ENCODE measurements at places on chromosomes 16 and 17. TPM values are rescaled to one million over a fixed set of nuclear protein-coding genes. Genes with fewer than 3 reads are reported as not detected.

Gene SLFN5
- polyA plus RNA-seq, result 3.2 TPM

Gene PSMB3
- 685 TPM for polyA plus RNA-seq

Gene HID1
- polyA plus RNA-seq, result 53.3 TPM

Gene SRSF1
- 147 TPM for polyA plus RNA-seq

Gene ZPBP2
- polyA plus RNA-seq, result not detected

Gene KLHL10
- not detected for polyA plus RNA-seq

Gene KRTAP4-3
- polyA plus RNA-seq, result not detected

Gene ATP2A3
- 0.37 TPM for polyA plus RNA-seq

Gene TP53TG3
- polyA plus RNA-seq, result not detected

Gene KRTAP2-3
- polyA plus RNA-seq, result not detected

Gene SPIRE2
- polyA plus RNA-seq, result 1.5 TPM

DNA sequence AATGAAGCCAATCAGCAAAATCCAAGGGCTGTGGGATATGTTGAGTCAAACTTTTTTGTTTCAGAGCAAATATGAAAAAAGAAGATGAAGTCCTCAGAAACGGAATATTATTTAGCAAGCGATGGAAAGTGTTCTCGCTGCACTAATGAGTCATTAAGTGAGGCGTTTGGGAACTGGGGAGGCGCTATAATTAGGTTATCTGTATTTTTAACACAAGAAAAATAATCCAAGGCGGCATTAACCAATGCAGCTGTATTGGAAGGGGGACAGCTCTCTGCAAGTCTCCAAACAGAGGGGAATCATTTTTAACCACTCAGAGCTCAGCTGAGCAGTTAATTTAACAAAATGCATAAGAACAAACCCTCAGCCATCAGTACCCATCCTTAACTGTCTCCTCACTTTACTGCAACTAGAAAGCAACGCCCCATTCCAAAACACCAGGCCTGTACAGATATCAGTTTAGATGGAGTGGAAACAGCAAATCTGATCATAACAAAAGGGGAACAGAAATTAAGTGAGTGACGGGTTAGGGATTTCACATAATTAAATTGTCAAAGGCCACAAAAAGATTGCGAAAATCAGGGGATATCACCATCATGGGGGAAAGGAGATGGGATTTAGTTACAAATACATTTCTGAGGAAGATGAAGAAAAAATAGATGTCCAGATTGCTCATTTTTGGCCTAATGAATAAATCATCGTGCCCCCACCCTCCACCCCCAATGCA is 211.0 kb upstream of the TOX3 start:
- no peak for DNase-seq

DNA sequence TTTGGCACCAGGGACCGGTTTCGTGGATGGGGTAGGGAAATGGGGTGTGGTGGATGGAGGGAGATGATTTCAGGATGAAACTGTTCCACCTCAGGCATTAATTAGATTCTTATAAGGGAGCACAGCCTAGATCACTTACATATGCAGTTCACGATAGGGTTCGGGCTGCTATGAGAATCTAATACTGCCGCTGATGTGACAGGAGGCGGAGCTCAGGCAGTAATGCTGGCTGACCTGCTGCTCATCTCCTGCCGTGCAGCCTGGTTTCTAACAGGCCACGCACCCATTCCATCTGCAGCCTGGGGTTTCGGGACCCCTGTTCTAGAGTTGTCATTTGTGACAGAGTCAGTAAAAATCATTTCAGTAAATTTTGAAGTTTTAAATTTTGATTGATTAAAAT is 99.7 kb downstream of the CHD9 start:
- no peak for DNase-seq

DNA sequence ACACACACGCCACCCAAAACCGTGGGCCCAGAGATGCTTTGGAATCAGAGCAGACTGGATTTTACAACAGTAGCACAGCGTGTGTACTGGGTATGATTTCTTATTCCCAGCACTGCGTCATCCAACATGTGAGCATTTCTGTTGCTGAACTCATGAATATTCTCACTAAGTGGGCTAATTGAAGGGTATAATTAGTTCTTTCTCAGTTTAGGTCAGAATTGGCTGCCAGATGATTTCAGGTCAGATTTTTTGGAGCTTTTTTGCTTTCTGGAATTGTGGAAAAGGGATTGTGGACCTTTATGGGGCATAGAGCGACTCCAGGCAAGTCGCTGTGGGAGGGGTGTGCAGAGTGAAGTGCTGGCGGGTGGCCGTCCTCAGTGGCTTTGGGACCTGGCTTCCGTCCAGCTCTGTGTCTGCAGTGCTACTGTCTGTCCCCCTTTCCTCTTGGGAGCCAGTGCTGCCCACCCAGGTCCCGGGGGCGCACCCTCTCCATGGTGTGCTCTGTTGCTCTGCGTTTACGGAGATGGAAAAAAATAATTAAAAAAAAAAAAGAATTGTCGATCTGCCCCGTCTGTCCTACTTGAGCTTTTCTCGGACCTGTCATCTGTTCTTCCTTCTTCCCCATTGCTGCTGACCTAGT is 25.0 kb downstream of the FOXK2 start:
- no peak for DNase-seq

GRCh38 chr17:47719411-47720152 is 13.5 kb upstream of the TBX21 start:
- DNase-seq, result no peak

DNA sequence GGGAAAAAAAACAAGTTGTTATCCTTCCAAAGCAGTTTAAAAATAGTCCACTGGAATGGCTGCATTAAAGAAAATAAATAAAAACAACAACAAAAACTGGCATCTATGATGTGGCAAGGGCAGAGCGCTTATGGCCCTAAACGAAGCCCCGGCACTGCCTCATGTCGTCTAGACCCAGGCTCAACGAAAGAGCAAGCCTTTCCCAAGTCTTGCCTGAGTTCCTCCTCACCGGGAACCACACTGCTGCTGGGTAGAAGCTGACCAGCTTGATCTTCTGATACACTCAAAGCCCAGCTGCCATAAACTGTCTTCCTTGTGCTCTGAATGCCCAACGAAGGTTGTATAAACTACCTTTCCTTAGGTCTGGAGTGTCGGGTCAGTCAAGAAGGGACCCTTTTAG is 37.0 kb downstream of the NDEL1 start:
- DNase-seq, result no peak

GRCh38 chr17:8781776-8782175 is 17.4 kb downstream of the MFSD6L start:
- no peak for DNase-seq

DNA sequence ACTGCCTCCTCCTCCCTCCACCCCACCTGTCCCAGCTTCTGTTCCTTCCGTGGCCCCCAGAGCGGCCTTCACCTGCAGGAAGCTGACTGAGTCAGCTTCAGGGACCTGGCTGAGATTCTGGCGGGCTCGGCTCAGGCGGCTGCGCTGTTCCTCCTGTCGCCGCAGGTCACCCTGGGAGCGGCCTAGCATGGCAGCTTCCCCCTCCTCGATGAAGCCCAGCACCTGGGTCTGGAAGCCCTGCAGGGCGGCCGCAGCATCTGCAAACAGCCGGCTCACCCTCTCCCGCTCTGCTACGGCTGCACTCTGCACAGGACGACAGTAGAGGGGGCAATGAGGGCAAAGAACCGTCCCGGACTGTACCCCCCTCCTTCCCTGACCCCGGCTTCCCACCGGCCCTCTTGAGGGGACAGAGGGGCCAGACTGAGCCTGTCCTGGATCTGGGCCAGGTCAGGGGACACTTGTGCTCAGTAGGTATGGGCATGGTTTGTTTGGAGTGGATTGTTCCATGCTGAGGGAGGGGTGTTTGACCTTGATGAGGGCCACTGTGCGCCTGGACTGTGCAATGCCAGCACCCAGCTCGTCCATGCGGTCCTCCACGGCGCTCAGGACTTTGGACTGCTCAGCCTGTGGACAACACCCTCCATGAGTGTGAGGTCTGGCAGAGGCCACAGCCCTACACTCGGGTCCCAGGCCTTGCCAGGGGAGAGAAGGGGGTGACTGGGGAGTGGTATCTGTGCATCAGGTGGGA is 2.0 kb downstream of the TRIM47 start:
- peak; percentile 40 for DNase-seq

GRCh38 chr17:8074554-8074953 is 13.0 kb downstream of the ALOX12B start:
- DNase-seq, result no peak

GRCh38 chr17:82690786-82691489 is 7.6 kb downstream of the RAB40B start:
- DNase-seq, result no peak

DNA sequence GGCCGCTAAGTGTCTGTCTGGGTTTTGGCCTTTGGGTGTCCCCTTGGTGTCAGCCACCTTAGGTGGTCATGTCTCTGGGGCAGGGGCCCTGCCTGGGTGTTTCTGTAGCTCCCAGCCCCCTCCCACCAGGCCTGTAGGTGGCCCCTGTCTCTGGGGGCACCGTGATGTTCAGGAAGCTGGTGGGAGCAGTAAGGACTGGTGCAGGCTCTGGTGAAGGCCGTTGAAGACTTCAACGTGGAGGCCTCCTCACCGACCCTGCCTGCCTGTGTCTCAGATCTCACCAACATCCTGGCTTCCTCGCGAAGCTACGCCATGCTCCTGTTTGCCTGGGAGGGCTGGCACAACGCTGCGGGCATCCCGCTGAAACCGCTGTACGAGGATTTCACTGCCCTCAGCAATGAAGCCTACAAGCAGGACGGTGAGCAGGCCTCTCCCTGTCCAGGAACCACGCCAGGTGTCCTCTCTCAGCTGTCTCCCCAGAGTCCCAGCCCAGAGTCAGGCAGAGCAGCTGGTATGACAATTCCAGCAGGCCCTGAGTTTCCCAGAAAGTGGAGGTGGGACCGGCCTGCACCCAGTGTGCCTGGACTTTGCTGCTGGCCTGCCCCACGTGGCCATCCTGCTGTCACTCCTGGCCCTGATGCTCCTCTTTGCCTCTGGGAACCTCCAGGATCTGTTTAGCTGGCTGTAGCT is 2.8 kb downstream of the ACE start:
- no peak for DNase-seq

DNA sequence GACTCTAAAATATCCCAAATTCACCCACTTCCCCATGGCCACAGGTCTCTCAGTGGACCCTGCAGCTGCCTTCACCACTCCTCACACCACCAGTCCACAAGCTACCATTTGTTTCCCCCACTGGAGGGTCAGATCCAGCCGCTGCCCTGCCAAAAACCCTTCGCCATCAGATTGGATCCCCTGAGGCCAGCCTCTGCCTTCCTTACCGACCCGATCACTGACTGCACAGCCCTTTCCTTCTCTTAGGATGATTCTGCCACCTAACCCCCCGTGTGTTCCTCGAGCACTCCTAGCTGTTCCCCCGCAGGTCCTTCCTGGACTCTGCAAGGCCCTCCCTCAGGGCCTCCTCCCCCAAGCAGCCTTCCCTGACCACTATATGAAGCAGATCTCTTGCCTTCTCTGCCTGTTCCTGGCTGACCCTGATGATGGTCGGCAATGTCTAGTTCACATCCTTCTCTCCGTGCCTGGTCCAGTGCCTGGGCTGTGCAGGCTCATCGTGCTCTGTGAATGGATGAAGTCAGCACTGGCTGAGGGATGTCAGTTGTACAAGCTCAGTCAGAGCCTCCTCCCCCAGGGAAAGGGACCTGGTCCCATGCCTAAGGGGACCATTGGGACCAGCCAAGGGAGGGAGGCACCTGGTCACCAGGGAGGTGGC is 46.0 kb downstream of the CPNE2 start:
- DNase-seq, result no peak

GRCh38 chr17:40355804-40356758 is 8.5 kb downstream of the GJD3 start:
- DNase-seq, result no peak

DNA sequence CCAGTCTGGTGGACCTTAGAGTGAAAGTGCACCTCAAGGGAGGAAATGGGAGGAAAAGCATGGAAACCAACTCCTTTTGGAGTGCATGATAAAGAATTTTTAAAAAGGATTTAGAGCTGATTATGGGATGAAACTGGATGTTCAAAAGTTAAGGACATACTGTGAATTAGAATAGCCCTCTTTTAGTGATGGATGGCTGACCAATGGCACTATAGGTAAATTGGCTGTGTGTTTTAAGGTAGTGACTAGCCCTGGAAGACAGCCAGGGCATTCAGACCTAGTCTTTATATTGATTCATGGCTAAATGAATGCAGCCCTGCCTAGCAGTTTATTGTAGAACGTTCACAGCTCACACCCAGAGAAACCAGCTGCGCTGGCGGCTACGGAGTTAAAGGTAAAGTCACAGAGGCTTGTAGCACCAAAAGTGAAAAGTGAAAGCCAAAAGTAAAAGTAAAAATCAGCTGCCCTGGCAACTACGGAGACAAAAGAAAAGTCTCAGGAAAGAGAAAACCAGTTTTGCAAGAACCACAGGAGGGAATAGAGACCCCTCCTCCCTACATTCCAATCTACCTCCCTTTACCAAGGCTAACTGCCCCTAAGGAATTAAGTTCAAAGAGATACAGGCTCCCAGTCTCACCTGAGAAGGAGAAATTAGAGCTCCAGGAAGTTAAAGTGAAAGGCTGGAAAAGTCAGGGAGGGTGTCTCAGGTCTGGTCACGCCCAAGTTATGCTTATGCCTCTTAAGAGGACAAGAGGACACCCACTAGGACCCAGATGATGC is 21.8 kb downstream of the ACSM1 start:
- peak; percentile 26 for DNase-seq

GRCh38 chr17:32859857-32860525 is 16.9 kb downstream of the MYO1D start:
- DNase-seq, result no peak

- DNase-seq, result no peak
Observed at GRCh38 chr17:63497708-63498483, 21.0 kb downstream of the ACE start.

- DNase-seq, result no peak
Observed at GRCh38 chr16:8877894-8878522, 4.1 kb upstream of the LITAFD start.

GRCh38 chr17:62572488-62572887 is 55.0 kb upstream of the MRC2 start:
- no peak for DNase-seq

GRCh38 chr16:66206363-66206762 is 160.1 kb upstream of the CDH5 start:
- no peak for DNase-seq

GRCh38 chr16:57540906-57541753 is 1.3 kb upstream of the ADGRG5 start:
- DNase-seq, result no peak

- DNase-seq, result peak; percentile 56
Observed at GRCh38 chr16:63361032-63361624, 1324.9 kb upstream of the CDH8 start.

GRCh38 chr17:74493331-74493833 is 26.9 kb downstream of the CD300A start:
- peak; percentile 38 for DNase-seq

DNA sequence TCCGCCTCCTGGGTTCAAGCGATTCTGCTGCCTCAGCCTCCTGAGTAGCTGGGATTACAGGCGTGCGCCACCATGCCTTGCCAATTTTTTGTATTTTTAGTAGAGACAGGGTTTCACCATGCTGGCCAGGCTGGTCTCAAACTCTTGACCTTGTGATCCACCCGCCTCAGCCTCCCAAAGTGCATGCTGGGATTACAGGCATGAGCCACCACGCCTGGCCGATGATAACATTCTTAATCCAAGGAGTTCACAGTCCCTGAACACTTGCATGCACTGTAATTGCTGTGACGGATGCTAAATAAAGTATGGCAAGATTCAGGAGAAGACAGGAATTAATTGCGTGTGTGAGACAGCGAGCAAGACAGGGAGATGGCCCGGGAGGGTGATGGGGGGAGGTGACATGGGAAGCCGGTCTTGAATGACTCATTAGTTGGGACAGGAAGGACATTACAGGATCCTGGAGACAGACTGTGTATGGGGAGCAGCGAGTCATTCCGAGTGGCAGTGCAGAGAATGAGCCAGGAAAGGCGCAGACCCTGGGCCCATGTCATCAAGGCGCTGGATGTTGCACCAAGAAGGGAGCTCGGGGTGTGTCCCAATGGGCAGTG is 6.7 kb downstream of the ABCA3 start:
- peak; percentile 10 for DNase-seq
